Activated CD8-positive, alpha-beta memory T cell treated with anti-CD3 and anti-CD28 coated beads, Interleukin-2, amount 10 ng/mL, durations not matched to agents 7 days and 5 days (primary cell): ENCODE measurements at places on chromosomes 12 and 14. TPM values are rescaled to one million over a fixed set of nuclear protein-coding genes. Genes with fewer than 3 reads are reported as not detected.

DNA sequence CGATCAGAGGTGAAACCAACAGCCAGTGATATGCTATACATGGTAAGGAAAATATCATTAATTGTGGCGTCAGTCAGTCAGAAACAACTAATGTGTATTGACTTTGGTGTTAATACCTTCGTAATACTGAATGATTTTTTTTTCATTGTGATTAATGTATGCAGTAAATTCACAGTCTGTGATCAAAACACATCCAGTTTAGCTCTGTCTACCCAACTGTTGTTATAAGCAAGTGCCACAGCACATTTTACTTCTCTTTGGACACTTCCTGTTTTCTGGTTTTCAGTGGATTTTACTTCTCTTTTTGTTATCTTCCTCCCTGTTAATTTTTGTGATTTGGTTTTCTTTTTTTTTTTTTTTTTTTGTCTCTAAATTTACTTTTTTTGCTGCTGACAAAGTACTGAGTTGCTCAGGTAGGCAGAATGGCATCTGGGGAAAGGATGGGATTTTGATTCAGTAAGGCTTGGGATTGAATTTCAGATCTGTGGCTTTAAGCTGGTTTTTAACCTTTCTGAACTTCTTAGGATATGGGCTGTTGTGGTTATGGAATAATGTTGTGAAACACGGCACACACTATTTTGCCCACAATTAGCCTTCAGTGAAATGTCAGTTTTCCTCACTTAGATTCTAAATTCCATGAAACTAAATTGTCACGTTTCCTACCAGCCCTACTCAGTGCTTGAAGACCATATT is 604 bp downstream of the GLIPR1 start:
- no peak for DNase-seq

- no peak for DNase-seq
Measured at GRCh38 chr14:72975770-72976169, 49.5 kb downstream of the DCAF4 start.

DNA sequence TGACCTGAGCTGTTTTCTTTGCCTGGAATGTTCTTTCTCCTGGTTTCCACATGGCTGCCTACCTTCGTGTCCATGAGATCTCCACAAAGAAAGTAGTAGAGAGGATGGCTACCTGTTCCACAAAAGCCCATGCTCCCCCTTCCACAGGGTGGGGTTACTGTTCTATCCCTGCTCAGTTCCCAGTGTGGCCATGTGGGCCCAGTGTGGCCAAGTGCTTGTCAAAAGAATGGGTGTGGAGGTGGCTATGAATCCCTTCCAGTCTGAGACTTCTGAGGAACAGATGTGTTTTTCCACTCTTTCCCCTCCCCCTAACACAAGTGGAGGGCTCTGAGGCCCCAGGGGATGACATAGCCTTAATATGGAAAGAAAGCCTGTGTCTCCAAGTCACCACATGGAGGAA is 26.2 kb upstream of the HSP90B1 start:
- DNase-seq = no peak

The SPIC gene
- not detected for total RNA-seq

DNA sequence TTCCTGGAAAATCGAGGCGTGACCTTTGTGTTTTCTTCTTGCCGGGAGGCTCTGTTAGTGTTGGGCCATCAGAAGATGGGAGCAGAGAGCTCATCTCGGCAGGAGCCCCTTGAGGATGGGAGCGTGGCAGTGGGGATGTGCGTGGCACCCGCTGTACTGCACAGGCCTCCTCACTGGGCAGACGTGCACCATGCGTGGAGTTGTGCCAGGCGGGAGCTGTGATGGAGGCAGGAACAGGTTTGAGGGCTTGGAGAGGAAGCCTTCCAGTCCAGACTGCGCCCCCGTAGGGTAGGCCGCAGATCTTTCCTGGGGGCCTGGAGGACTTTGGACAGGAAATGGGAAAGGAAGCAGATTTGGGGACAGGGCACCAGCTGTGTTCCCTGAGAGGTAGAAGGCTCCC is 197.5 kb downstream of the TSPAN9 start:
- DNase-seq = no peak

- no peak for DNase-seq
Measured at GRCh38 chr14:54621686-54622085, 54.8 kb downstream of the SAMD4A start.

- DNase-seq = no peak
Measured at GRCh38 chr12:101966496-101966895, 89.1 kb downstream of the DRAM1 start.

DNA sequence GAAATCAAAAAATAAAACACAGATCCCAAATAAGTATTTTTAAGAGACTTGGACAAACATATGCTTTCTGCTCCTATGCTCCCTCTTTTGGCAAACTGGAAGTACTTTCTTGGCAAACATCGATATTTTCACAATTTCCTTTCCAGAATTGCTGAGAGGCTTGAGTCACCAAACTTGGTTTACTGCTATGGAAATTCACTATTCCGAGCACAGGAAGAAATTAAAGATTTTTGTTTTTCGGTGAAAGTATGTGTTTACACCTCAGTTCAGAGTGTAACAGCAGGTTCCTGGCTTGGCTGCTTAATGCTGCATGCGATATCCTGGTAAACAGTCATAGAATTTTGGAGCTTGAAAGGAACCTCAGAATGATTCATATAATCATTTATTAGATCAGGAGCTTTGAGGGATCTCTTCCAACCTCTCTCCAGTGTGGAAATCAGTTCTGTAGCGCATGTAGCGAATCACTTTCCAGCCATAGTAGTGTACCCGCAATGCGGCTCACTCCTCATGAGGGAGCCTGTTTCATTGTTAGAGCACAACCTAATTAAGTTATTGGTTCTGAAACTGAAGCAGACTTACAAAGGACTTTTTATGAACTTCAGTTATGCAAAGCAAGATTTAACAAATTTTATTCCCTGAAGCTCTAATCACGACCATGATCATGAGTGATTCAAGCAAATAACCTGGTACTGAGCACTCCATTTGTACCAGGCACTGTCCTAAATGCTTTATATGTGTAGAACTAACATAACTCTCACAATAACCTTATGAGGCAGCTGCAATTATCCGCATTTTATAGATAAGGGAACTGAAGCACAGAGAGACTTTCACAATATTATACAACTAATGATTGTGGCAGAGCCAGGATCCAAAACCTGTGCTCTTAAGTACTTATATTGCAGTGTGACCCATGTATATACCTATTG is 56.4 kb upstream of the ATP2A2 start:
- DNase-seq = no peak

DNA sequence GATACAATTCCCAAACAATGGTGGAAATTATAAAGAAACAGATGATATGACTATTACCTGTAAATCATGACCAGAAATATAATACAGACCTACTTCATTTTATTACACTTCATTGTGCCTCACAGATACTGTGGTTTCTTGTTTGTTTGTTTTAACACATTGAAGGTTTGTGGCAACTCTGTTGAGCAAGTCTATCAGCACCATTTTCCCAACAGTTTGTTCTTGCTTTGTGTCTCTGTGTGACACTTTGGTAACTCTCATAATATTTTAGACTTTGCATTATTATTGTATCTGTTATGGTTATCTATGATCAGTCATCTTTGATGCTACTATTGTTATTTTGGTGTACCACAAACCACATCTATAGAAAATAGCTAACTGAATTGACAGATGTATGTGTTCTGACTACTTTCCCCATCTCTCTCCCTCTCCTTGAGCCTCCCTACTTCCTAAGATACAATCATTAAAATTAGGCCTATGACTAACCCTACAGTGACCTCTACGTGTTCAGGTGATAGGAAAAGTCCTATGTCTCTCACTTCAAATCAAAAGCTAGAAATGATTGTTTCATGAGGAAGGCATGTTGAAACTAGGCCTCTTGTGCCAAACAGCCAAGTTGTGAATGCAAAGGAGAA is 49.1 kb downstream of the FBXO33 start:
- DNase-seq = no peak

DNA sequence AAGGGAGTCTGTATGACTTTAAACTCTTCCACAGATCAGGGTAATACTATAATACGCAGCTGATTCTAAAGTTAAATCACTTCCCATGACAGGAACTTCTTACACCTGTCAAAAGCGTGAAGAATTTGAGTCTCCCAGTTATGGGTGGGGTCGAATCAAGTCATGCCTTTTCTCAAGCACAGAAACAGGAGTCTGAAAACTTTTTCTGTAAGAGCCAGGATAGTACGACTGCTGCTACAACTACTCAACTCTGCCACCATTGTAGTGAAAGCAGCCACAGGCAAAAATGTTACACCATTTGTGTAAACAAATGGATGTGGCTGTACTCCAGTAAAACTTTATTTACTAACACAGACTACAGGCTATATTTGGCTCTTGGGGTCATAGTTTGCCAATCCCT is 90.3 kb downstream of the DUSP6 start:
- no peak for DNase-seq

The TMEM30B gene
- total RNA-seq = 0.70 TPM

The CCDC175 gene
- not detected for total RNA-seq

GRCh38 chr14:94823556-94824341 is 53.8 kb upstream of the GSC start:
- no peak for DNase-seq

- no peak for DNase-seq
Measured at GRCh38 chr12:68375756-68376695, 43.9 kb upstream of the MDM1 start.

GRCh38 chr12:102629262-102629888 is 149.0 kb upstream of the IGF1 start:
- DNase-seq = no peak

The TSHR gene
- 0.73 TPM for total RNA-seq

DNA sequence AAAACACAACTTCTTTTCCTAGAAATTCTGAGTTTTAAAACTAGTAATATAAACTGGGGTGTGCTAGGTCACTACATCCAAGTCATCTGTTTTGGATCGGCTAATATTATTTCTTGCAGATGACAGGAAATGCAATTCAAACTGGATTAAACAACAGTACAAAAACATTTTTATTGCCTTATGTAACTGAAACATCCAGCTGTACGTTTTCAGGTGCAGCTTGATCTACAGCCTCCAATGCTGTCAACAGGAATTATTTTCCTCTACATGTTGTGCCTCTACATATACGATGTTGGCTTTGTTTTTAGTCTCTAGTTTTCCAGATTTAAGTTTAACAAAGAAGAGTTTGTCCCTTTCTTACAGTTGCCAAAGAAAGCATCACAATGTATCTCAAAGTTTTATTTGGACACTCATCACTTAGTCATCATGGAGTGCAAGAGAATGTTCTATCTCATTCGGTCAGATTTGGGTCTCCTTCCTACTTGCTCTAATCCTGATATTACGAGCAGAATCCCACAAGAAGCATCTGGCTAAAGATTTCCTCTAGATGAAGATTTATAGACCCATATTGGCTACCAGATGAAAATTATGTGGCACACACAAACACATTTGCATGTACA is 326.7 kb downstream of the SLC6A15 start:
- DNase-seq = no peak
